Lower lobe of right lung (tissue), 2 donors: ENCODE measurements at places on chromosomes 16 and 17.

DNA sequence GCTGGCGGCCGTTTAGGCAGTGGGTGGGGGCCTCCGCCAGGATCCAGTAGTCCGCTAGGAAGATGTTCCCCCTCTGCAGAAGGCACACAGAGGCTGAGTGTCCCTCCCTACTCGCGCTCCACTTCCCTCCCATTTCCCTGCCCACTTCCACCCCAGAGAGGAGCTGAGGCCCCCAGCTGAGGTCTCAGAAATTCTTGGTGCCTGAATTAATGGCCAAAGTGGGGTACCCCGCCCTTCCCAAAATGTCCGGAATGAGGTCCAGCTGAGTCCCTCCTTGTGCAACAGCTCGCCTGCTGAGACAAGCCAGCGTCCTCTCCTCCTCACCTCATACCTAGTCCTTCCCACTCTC, 7.9 kb downstream of the ALOXE3 start:
- H3K4me3 ChIP-seq: peak overlapping the region; percentile 54
- H3K4me1 ChIP-seq: peaks cover 9% of the 10 kb centered on the region
- H3K27me3 ChIP-seq: peaks cover 66% of the 10 kb centered on the region
- no peak for DNase-seq
- no peak overlapping the region for H3K27ac ChIP-seq

- H3K36me3 ChIP-seq: peaks cover 16% of the 10 kb centered on the region
- H3K27me3 ChIP-seq: no peaks in the 10 kb centered on the region
- H3K27ac ChIP-seq: no peak overlapping the region
- peaks cover 46% of the 10 kb centered on the region for H3K4me1 ChIP-seq
Measured at GRCh38 chr16:66930189-66930588, 4.0 kb downstream of the CIAO2B start.

GRCh38 chr17:82338858-82339633, 5.5 kb upstream of the SECTM1 start:
- H3K4me1 ChIP-seq: peaks cover 32% of the 10 kb centered on the region
- peak overlapping the region; percentile 69 for H3K27ac ChIP-seq
- H3K27me3 ChIP-seq: no peaks in the 10 kb centered on the region
- H3K4me3 ChIP-seq: peak overlapping the region; percentile 34

DNA sequence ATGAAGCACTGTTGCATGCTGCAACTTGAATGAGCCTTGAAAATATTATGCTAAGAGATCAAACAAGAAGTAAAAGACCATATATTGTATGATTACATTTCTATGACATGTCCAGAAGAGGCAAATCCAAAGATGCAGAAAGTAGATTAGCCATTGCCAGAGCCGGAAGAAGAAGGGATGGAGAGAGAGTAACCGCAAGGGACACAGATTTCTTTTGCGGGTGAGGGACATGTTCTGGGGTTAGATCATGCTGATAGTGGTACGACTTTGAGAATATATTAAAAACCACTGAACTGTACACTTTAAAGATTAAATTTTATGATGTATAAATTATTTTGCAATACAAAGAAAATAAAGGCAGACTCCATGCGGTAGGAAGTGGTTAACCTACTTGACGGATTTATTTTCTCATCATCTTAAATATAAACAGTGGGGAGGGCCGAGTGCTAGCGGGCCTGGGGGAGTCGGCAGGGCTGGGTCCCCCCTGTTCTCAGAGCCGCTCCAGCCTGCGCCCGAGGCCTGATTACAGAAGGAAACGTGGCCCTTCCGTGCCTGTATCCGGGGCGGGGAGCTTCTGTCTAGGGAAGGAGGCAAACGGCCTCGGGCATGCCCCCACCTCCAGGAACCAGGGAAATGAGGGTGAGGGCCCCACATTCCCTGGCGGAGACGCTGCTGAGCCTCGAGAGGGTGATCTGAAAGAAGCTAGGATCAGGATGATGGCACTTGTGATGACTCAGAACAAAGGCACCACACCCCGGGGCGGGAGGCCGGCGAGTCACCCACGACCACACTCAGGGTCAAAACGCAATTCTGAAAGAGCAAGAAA, 48.0 kb downstream of the SHCBP1 start:
- no peaks in the 10 kb centered on the region for H3K4me1 ChIP-seq
- H3K36me3 ChIP-seq: no peaks in the 10 kb centered on the region
- peaks cover 9% of the 10 kb centered on the region for H3K27me3 ChIP-seq
- H3K27ac ChIP-seq: no peak overlapping the region
- H3K4me3 ChIP-seq: no peak overlapping the region
